Nucleus accumbens (tissue), 56 donors: ENCODE measurements at places on chromosomes 6 and 20.

DNA sequence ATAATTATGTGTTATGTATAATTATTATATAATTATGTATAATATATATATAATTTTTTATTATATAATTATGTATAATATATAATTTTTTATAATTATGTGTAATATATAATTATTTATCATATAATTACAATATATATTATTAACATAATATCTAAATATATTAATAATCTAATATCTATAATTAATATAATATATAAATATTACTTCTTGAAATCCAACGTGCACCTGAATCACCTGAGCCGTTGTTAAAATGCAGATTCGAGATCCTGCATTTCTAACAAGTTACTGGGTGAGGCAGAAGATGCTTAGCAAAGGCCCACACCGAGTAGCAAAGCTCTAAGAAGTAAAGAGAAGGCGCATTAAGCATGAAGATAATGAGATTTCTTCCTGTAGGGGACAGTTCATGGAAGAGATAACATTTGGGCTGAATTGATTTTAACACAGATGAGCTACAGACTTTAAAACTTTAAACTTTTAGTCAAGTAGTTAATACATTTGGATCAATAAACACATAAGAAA, 406.4 kb upstream of the PLCB4 start:
- DNase-seq = no peak

- DNase-seq = no peak
Measured at GRCh38 chr20:63130658-63131577, 85.0 kb downstream of the YTHDF1 start.

- no peak for DNase-seq
Measured at GRCh38 chr6:7254980-7255835, 57.8 kb downstream of the SSR1 start.

- no peak for DNase-seq
Measured at GRCh38 chr6:108846101-108846500, 2.1 kb upstream of the ARMC2 start.

GRCh38 chr6:142885182-142885867, 59.7 kb downstream of the HIVEP2 start:
- no peak for DNase-seq

- no peak for DNase-seq
Measured at GRCh38 chr6:110342759-110343158, 15.4 kb downstream of the METTL24 start.

- DNase-seq = no peak
Measured at GRCh38 chr6:84411060-84411629, 183.7 kb upstream of the CEP162 start.

DNA sequence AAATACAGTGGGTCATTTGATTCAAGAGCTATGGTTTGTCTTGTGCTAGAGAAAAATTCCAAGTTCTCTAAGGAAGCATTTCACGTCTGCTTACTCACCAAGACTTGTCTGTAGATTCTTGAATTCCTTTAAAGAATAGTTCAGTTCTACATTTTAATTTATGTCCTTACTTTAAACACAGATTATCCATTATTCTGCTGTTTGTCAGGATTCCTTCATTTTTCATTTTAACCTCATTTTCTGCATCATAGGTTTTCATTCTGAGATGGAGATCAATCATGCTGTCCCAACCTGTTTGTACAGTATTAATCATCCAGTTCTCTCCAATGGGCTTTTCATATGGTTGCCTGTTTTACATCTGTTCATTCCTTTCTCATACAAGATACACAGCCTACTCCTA, 24.5 kb upstream of the POPDC3 start:
- no peak for DNase-seq

DNA sequence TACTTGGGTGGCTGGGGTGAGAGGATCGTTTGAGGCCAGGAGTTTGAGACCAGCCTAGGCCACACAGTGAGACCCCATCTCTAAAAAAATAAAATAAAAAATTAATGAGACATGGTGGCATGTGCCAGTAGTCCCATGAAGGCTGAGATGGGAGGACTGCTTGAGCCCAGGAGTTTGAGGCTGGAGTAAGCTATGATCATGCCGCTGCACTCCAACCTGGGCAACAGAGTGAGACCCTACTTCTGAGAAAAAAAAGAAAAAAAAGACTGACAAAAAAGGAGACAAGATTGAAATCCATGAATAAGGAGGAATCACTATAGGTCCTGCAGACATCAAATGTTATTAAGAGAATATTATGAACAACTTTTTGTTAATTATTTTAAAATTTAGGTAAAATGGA, 23.7 kb upstream of the BPHL start:
- DNase-seq = no peak

GRCh38 chr20:23151008-23151703, 65.0 kb upstream of the CD93 start:
- no peak for DNase-seq

GRCh38 chr6:90256698-90257485, 39.8 kb downstream of the BACH2 start:
- DNase-seq = no peak

DNA sequence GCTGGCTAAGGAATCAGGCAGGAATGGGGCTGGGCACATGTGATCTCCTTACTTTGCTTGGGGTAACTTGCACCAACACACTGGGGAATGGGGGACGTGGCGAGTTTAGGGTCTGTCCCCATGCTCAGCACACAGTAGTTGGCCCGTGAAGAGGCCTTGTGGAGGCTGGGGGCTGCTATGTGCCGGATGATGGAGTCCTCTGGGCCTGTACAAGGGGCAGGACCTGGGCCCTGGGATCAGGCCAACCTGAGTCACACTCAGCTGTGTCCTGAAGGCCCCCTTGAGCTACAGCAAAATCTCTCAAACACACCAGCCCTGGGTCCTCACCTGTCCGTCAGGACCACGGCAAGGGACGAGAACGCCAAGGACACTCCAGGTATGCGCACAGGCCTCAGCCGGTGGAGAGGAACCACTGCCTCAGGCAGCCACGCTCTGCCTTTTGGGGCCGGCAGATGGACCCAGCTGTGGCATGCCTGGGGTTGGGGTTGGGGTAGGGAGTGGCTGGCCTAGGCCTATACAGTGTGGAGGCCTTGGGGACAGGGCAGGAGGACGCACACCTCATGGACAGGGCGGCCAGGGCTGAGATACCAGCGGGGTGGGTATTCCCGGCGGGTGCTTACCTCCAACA, 11.1 kb downstream of the UCKL1 start:
- DNase-seq = no peak
